Stimulated activated CD4-positive, alpha-beta T cell treated with anti-CD3 and anti-CD28 coated beads, TNF-alpha, amount 100 ng/mL, for 4 hours (primary cell): ENCODE measurements at places on chromosomes 5 and 9.
A peak's percentile ranks its signal among the peaks of the same experiment; 100 is the strongest.

- no peak for DNase-seq
These were observed 481.7 kb upstream of the PAPPA start for GRCh38 chr9:115671963-115672305.

DNA sequence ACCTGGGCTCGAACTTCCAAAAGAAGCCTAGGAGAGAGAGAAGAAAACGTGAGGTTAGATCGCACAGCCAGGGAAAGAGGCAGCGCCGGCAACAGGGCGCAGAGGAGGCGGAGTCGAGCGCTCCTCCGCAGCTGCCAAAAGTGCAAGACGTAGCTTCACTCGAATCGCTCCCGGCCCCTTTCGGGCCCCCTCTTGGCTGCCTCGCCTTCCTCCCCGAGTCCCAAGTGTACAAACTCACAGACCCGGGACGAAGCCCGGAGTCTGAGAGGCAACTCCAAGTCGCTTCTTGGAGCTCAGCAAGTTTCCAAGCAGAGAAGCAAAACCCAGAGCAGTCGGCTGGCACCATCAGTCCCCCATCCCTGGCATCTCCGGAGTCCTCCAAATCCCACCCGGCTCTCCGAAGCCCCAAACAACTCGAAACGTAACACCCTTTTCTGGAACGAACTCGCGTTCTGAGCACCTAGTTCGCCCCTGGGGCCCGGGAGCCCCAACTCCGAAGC lies 1.2 kb downstream of the MIER3 start:
- peak; percentile 25 for DNase-seq

DNA sequence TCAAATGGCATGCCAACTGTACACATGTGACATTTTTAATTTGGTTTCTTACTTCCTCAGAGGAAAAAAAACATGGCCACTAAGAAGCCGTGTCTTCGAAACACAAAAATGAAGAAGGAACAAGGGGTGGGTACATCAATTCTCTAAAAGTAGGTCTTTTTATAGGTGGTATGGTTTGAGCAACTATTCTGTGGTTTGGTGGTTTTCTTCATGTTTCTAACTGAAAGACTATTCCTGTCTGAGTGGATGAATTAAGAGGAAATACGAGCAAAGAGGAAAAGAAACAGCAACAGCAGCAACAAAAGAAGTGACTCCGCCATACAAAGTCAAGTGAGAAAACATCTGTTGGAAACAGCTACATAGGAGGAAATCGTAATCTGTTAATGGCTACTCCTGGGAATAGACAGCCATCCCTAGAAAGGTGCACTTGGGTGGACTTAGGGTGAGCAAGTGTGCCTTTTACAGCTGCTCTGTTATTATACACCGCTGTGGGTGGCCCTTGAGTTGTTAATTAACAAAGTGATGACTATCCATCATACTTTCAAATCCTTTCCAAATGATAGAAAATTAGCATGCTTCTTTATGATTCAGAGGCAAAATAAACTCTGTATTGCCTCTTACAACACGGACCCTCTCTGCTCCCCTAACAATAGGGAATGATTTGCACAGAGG lies 575.8 kb downstream of the TLE1 start:
- no peak for DNase-seq

DNA sequence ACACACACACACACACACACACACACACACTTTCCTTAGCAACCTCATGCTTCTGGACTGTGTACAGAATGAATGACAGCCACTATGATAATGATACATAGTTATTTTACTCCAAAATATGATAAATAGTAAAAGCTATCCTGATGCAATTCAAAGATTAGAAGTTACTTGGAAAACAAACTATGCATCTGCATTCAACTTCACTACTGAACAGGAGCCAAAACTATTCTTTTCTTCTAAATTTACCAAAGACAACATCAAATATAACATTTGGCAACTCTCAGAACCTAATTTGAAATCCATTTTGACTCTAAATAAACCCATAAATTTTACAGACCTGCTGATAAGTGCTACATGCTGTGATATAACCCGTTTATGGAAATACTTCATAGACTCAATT lies 33.3 kb downstream of the GLIS3 start:
- DNase-seq: no peak

- no peak for DNase-seq
These were observed 325.2 kb downstream of the NR2F1-AS1 start for GRCh38 chr5:93255796-93256195.

DNA sequence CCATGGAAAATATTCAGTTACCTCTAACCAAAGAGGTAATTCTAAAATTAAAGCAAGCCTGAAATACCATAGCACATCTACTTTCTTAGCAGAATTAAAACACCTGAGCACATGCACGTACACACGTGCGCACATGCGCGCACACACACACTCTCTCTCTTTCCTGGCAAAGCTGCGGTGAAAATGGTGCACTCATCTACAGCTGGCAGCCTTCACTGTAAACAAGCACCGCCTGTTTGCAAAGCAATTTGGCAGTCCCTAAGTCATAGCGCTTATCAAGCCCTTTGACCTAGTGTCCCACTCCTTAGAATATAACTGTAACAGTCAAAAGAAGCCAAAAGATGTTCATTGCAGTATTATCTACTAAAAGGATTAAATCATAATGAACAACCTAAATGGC lies 278.7 kb downstream of the DENND1A start:
- no peak for DNase-seq

GRCh38 chr5:170092455-170093101 lies 13.1 kb upstream of the FOXI1 start:
- no peak for DNase-seq
